ENCODE measurements at places on chromosomes 3 and 15. TPM values are rescaled to one million over a fixed set of nuclear protein-coding genes. Genes with fewer than 3 reads are reported as not detected.

DNA sequence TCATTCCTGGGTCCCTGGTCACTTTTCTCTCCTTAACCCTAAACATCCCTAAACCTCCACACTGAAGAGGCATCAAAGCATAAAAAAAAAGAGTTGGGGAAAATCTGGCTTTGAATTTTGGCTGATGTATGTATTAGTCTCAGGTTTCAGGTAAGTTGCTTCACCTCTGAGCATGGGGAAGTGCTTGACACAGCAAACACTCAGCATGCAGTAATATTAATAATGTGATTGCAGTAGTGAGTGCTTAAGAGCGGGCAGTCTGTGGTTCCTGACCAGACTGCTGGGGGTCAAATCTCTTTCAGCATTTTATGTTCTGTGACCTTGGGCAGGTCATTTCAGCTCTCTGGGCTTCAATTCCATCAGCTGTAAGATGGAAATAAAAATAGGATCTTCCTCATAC, 467.9 kb downstream of the SOX2 start:
- DNase-seq: no peak

GRCh38 chr3:117798221-117798620, 1088.6 kb downstream of the TUSC7 start:
- no peak for DNase-seq

DNA sequence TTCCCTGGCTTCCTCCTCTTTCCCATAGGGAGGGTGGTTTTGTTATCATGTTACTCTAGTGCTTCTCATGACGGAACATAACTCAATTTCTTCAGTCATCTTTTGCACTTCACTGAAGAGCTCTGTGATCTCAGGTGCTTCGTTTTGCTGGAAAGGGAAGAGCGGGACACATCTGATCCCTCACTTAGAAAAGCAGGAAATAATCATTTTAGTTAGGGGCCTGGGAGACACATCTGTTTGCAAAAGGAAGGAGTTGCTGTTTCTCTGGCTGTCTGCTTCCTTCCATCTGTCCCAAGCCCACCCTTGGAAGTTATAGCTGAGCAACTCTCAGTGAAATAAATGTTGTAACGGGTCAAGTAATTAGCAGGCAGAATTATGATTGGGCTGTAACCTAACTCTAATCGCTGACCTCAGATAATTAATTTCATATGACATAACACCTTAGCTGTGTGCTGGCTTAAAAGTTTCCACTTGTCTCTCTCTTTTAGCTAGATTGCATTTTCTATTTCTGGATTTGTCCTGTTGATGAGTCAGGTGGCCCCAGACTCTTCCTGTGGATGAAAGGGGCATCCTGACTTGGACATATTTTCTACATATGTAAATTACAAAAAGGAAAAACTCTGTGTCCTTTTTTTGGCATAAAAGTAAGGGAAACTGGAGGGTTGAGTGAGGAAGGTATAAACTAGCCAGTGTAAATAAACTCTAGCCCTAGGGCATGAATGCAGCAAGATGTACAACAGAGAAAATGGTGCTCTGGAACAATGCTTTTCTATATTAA, 11.0 kb upstream of the FILIP1L start:
- no peak for DNase-seq

DNA sequence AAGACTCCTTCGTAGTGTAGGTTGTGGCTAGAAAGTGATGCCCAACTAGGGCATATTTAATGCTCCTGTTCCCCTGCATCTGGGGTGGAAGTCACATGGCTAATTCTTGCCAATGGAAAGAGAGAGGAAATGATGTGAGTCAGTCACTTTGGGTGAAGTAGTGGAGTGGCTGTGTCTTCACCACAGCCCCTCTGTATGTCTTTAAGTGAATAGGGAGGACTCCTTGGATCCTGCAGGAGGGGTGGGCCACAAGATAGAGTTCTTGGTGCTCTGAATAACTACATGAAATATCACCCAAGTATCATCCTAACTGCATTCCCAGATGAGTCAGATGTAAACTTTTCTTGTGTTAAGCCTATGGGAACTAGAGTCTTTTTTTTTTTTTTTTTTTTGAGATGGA, 17.8 kb upstream of the MB21D2 start:
- no peak for DNase-seq

The TASOR gene
- polyA plus RNA-seq: 18.9 TPM

The GATA2 gene
- polyA plus RNA-seq: 11.2 TPM

The MYRIP gene
- 1.1 TPM for polyA plus RNA-seq

DNA sequence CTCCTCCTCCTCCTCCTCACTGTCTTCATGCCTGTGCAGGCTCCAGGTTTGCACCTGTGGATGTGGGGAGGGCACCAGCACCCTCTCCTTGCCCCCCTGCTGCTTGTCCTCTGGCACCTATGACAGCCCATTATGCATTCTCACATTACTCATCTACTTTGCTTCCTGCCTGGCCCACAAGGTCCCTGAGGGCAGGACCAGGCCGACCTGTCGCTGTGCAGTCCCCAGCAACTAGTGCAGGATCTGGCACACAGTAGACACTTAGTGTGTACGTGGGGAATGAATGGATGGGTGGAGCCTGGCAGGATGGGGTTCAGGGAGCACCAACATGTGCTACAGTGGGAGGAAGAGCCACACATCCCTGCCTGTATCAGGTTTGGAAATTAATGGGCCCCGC, 58.3 kb upstream of the TMEM115 start:
- DNase-seq: no peak

DNA sequence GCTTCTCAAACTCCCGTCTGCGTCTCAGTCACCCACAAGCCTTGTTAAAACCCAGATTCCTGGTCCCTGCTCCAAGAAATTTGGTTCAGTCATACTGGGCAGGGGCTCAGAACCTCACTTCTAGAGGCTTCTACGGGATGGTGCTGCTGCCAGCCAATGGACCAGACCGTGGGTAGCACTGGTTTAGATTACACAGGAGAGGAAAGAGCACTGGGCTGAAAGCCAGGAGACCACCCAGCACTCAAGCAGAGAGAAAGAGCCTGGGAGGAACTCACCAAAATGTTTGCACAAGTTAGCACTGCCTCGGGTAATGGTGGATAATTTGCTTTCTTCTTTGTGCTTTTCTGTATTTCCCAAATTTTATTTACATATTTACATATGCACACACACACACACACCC, 46.9 kb upstream of the MUC13 start:
- no peak for DNase-seq

DNA sequence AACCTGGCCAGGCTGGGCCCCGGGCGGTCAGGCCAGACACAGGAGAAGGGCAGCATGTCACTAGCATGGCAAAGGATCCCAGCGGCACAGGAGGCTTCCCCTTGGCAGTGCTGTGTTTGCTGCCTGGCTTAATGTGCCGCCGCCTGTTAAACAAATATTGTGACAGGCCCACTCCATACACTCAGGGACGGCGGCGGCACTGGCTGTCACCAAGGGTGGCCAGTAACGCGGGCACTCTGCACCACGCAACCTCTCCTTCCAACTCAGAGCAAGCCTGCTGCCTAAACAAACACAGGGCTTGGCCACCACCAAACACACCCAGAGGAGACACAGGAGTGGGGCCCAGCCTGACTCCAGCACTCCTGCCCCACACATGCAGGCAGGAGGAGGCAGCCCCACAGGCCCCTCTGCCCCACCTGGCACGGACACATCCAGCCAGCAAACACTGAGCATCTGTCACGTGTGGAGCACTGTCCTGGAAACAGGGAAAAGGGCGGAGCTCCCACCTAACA, 48.0 kb downstream of the TPRA1 start:
- no peak for DNase-seq

All from adrenal gland (tissue), 19 donors.